ENCODE measurements at places on chromosomes 1 and 21. TPM values are rescaled to one million over a fixed set of nuclear protein-coding genes. Genes with fewer than 3 reads are reported as not detected.
A peak's percentile ranks its signal among the peaks of the same experiment; 100 is the strongest.

DNA sequence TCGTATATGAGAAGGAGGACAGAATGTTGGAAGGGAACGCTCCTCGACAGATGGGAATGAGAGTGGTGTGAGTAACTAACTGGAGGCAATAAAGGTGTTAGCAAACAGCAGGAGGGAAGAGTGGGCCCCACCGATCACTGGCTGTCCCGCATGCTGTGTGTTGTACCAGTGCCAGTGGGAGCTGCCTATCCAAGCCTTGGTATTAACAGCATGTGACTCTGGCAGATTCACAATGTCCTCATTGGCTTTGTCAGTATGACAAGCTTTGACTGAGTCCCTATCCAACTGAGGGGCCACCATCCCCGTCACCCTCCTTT is 188.3 kb downstream of the NRIP1 start:
- H3K27me3 ChIP-seq = no peaks in the 10 kb centered on the region
- peaks cover 4% of the 10 kb centered on the region for H3K4me1 ChIP-seq
- DNase-seq = no peak
- no peak overlapping the region for H3K4me3 ChIP-seq

The LYPD8 gene
- 0.05 TPM for total RNA-seq

GRCh38 chr1:99270646-99271045 is 6.4 kb downstream of the PLPPR4 start:
- H3K36me3 ChIP-seq = no peaks in the 10 kb centered on the region
- no peak overlapping the region for H3K4me3 ChIP-seq
- H3K27me3 ChIP-seq = no peaks in the 10 kb centered on the region
- no peak for DNase-seq
- no peak overlapping the region for H3K27ac ChIP-seq

DNA sequence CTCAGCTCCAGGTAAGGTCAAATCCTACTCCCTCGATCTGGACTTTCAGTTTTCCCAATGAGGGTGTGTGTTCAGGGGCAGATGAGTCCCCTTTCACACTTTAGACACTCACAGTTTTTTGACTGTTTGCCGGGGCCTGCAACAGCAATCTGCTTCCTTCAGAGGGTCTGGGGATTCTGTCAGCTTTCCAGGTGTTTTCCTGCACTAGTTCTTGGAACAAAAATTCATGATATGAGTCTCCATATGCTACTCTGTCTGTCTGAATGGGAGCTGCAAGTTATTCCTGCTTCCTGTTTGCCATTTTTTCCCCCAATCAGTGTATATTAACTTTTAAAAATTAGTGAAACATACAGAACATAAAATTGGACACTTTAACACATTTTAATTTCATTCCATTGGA is 24.3 kb downstream of the CYP4B1 start:
- no peaks in the 10 kb centered on the region for H3K36me3 ChIP-seq
- H3K27ac ChIP-seq = no peak overlapping the region
- H3K4me1 ChIP-seq = no peaks in the 10 kb centered on the region
- DNase-seq = no peak
- no peak overlapping the region for H3K4me3 ChIP-seq

DNA sequence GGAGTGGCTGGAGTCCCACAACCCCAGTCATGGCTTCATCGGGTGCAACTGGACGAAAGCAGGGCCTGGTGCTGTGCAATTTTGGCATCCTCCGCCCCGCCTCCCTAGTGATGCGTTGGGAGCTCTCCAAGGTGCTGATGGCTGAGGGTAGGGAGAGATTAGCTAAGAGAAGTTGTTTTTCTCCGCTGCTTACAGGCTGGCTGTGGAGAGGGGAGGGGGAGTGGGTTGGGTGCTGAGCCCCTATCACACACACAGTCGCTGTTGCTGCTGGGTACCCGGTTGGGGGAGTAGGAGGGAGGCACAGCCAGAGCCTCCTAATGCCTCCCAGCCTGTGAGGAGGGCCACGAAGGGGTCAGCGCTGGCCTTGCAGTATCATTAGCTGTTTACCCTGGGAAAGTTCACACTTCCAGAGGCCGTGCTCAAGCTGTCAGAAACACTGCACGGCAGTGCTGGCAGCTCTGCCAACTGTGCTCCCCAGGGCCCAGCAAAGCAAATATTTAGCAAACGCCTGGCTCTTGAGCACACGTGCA is 110.0 kb downstream of the GRIK3 start:
- no peaks in the 10 kb centered on the region for H3K36me3 ChIP-seq
- no peak overlapping the region for H3K4me3 ChIP-seq
- peak; percentile 14 for DNase-seq
- no peaks in the 10 kb centered on the region for H3K27me3 ChIP-seq
- H3K4me1 ChIP-seq = no peaks in the 10 kb centered on the region
- no peak overlapping the region for H3K27ac ChIP-seq

GRCh38 chr1:230255991-230256390 is 170.1 kb downstream of the PGBD5 start:
- peaks cover 62% of the 10 kb centered on the region for H3K36me3 ChIP-seq
- no peak for DNase-seq
- H3K27ac ChIP-seq = no peak overlapping the region
- H3K27me3 ChIP-seq = no peaks in the 10 kb centered on the region
- H3K4me1 ChIP-seq = no peaks in the 10 kb centered on the region

DNA sequence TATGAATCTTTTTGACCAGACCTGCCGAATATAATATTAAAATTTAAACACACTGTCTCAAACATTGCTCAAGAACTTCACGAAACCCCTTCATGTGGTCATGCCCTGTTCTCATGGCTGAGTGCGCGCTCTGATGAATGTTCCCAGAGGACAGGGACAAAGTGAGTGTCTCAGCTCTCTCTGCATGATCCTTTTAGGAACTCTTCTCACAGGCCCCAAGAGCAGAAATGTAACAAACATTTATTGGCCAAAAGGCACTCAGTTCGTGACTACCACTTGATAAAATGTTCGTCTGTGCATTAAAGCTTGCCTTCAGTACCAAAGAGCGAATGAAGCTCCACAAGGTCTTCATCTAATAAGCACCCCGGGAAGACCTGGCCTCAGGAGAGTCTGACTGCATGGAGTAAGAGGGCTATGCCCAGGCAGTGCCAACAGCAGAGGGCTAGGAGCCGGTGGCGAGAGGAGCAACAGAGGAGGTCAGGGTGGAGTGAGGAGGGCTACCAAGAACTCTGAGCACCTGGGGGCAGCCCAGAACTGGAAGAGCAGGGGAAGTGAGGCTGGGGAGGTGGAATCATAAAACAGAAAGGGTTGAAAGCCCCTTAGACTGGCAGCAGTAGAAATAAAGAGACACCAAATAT is 171.1 kb downstream of the RHOU start:
- H3K27me3 ChIP-seq = no peaks in the 10 kb centered on the region
- no peak overlapping the region for H3K4me3 ChIP-seq
- H3K27ac ChIP-seq = no peak overlapping the region
- no peak for DNase-seq

- H3K27ac ChIP-seq = no peak overlapping the region
- H3K4me3 ChIP-seq = no peak overlapping the region
- H3K4me1 ChIP-seq = peaks cover 2% of the 10 kb centered on the region
- no peaks in the 10 kb centered on the region for H3K27me3 ChIP-seq
- H3K36me3 ChIP-seq = no peaks in the 10 kb centered on the region
- no peak for DNase-seq
Measured at GRCh38 chr1:45864167-45865106, 61.0 kb downstream of the MAST2 start.

The ST6GALNAC5 gene
- total RNA-seq = 1.4 TPM

The TMEM54 gene
- 2.2 TPM for total RNA-seq

- no peaks in the 10 kb centered on the region for H3K27me3 ChIP-seq
- no peak overlapping the region for H3K4me3 ChIP-seq
- no peak for DNase-seq
- H3K36me3 ChIP-seq = peaks cover 2% of the 10 kb centered on the region
Measured at GRCh38 chr1:236802264-236802663, 7.2 kb downstream of the MTR start.

- H3K4me1 ChIP-seq = peaks cover 15% of the 10 kb centered on the region
- H3K36me3 ChIP-seq = no peaks in the 10 kb centered on the region
- H3K4me3 ChIP-seq = no peak overlapping the region
- no peaks in the 10 kb centered on the region for H3K27me3 ChIP-seq
Measured at GRCh38 chr1:107549152-107549810, 408.4 kb downstream of the NTNG1 start.

- H3K4me3 ChIP-seq = no peak overlapping the region
- H3K27me3 ChIP-seq = no peaks in the 10 kb centered on the region
- no peaks in the 10 kb centered on the region for H3K4me1 ChIP-seq
- DNase-seq = peak; percentile 18
Measured at GRCh38 chr1:36446271-36446670, 4.0 kb downstream of the OSCP1 start.

The SNX27 gene
- total RNA-seq = 9.2 TPM

- no peaks in the 10 kb centered on the region for H3K27me3 ChIP-seq
- no peaks in the 10 kb centered on the region for H3K4me1 ChIP-seq
- H3K27ac ChIP-seq = no peak overlapping the region
- no peak for DNase-seq
- H3K4me3 ChIP-seq = no peak overlapping the region
Measured at GRCh38 chr1:243364866-243365265, 109.0 kb downstream of the SDCCAG8 start.

The TNFRSF18 gene
- 4.2 TPM for total RNA-seq

The HMGB4 gene
- total RNA-seq = not detected

The ZNF593OS gene
- total RNA-seq = not detected

The CFHR1 gene
- total RNA-seq = 1.3 TPM

DNA sequence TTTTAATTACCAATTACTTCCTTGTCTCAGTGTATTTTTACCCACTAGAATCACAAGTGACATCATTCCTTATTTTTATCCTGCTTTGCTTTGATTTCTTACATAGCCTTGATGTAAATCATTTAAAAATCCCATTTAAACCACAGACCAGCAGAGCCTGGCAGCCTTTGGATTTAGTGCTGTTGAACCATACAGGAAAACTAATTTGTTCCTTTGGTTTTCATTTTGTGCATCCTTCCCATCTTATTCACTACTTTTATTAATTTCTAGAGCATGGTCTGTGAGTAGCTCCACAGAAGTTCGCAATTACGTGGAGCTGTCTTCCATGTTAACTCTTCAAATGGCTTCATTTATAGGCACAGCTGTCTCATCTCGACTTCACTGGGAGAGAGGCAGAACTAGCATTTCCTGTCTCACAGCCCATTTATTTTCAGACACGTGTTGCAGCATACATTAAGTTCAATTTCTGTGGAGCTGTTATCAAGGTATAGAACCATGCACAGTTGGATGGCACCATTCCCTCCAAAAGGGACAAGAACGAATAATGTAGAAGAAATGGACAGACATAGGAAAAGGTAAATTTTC is 235.3 kb downstream of the MRPL39 start:
- no peaks in the 10 kb centered on the region for H3K4me1 ChIP-seq
- no peaks in the 10 kb centered on the region for H3K36me3 ChIP-seq
- H3K4me3 ChIP-seq = no peak overlapping the region
- no peaks in the 10 kb centered on the region for H3K27me3 ChIP-seq
- DNase-seq = no peak

GRCh38 chr1:54500107-54500431 is 48.0 kb upstream of the ACOT11 start:
- H3K4me3 ChIP-seq = no peak overlapping the region
- peaks cover 16% of the 10 kb centered on the region for H3K4me1 ChIP-seq
- H3K27ac ChIP-seq = no peak overlapping the region

- no peaks in the 10 kb centered on the region for H3K4me1 ChIP-seq
- H3K27me3 ChIP-seq = peaks cover 7% of the 10 kb centered on the region
- H3K4me3 ChIP-seq = no peak overlapping the region
- no peak overlapping the region for H3K27ac ChIP-seq
- DNase-seq = no peak
Measured at GRCh38 chr1:203572134-203572625, 54.5 kb upstream of the ATP2B4 start.

DNA sequence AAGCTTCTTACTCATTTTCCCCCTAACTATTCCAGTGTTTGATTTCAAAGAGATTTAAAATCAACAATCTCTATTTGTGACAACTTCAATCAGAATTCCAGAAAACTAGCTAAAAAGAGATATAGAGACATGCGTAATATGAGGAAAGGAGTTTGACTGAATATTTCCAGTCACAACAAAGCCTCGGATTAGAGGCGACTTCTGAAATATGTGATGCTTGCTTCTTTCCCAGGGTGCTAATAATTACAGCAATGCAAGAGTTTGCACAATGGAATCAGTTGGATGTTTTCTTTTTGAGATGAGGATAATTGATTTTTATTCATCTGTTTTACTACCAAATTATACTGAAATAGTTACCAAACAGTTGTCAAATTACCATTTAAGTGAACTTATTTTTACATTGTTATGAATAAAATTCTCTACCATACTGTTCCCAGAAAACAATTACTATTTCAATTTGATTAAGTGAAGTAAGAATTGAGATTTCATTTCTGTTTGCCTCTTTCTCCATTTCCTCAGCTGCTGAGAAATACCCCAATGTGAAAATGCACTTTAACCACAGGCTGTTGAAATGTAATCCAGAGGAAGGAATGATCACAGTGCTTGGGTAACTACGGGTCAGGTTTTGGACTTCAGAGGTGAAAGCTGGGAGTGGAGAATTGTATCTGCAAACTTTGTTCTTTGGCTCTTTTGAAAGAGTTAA is 28.1 kb downstream of the KMO start:
- H3K4me3 ChIP-seq = no peak overlapping the region
- no peaks in the 10 kb centered on the region for H3K36me3 ChIP-seq

- H3K36me3 ChIP-seq = no peaks in the 10 kb centered on the region
- no peak for DNase-seq
- H3K4me1 ChIP-seq = no peaks in the 10 kb centered on the region
- no peak overlapping the region for H3K27ac ChIP-seq
Measured at GRCh38 chr1:233315718-233316301, 11.7 kb upstream of the MAP3K21 start.

The COL9A2 gene
- 3.4 TPM for total RNA-seq

The HSD3B1 gene
- total RNA-seq = 0.09 TPM

The SPRR3 gene
- 0.28 TPM for total RNA-seq

- no peak overlapping the region for H3K4me3 ChIP-seq
- H3K27ac ChIP-seq = no peak overlapping the region
- H3K4me1 ChIP-seq = no peaks in the 10 kb centered on the region
- H3K36me3 ChIP-seq = no peaks in the 10 kb centered on the region
- DNase-seq = no peak
Measured at GRCh38 chr1:218069180-218069579, 215.9 kb upstream of the RRP15 start.

The ILDR2 gene
- total RNA-seq = 0.90 TPM

The CYP4A22 gene
- not detected for total RNA-seq

DNA sequence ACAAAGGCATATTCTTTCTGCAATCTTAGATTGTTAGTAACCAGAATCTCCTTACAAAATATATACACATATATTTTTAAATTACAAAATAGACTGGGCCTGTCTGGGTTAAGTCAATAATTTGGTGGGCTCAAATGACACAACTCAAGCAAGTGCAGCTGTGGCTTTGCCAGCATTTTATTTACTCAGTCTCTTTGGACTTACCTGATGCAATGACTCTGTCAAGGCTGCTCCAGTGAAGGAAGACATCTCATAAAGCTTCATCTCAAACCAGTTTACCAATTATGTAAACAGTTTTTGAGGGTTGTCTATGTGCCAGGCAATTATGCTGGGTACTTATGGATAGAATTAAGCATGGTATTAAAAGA is 22.8 kb upstream of the ABCA4 start:
- H3K27me3 ChIP-seq = no peaks in the 10 kb centered on the region
- no peaks in the 10 kb centered on the region for H3K4me1 ChIP-seq
- DNase-seq = no peak
- H3K27ac ChIP-seq = no peak overlapping the region

- no peak overlapping the region for H3K27ac ChIP-seq
- no peak for DNase-seq
- H3K4me1 ChIP-seq = no peaks in the 10 kb centered on the region
- H3K27me3 ChIP-seq = no peaks in the 10 kb centered on the region
Measured at GRCh38 chr1:167708940-167709389, 12.8 kb upstream of the MPZL1 start.
